ENCODE measurements at places on chromosomes 6 and 20.

DNA sequence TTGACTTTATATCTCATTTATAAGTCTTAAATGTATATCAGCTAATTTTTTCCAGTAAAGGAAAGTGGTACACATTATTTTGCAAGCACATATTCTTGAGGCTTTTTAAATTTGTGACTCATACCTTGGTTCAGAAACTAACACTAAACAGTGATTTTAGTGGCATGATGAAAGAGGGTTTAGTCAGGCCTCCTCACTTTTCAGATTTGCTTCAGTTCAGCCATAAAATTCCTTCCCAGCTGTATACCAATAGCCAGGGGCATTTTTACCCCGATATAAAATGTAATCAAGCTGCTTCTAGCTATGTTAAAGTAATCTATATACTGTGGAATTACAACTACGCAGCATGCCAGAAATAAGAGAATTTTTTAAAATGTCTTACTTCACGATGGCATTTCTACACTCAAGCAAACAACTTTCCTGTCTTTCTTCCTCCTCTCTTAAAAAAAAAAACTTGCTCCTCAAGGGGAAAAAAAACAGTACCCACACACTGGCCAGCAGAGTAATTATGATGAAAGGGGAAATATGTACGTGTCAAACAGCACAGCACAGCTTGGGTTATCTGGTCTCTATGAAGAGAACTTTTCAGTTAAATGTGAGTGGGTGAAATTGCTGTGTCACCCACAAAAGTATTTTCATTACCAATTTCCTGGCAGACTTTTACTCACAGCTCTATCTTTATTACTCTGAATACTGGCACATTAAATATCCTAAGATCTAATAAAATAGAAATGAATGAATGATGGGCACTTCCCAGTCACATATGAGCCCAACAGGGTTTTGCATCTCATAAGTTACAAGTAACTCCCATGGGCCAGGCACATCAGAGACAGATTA is 244.8 kb upstream of the TENT5A start:
- H3K4me3 ChIP-seq: no peak overlapping the region
- no peaks in the 10 kb centered on the region for H3K27me3 ChIP-seq
- no peak for DNase-seq
- no peak overlapping the region for H3K27ac ChIP-seq
- H3K4me1 ChIP-seq: peaks cover 1% of the 10 kb centered on the region
- no peaks in the 10 kb centered on the region for H3K36me3 ChIP-seq

- DNase-seq: no peak
- H3K4me3 ChIP-seq: no peak overlapping the region
- no peak overlapping the region for H3K27ac ChIP-seq
- H3K36me3 ChIP-seq: peaks cover 47% of the 10 kb centered on the region
- H3K27me3 ChIP-seq: no peaks in the 10 kb centered on the region
These were observed 161.0 kb downstream of the ASCC3 start for GRCh38 chr6:100719883-100720682.

DNA sequence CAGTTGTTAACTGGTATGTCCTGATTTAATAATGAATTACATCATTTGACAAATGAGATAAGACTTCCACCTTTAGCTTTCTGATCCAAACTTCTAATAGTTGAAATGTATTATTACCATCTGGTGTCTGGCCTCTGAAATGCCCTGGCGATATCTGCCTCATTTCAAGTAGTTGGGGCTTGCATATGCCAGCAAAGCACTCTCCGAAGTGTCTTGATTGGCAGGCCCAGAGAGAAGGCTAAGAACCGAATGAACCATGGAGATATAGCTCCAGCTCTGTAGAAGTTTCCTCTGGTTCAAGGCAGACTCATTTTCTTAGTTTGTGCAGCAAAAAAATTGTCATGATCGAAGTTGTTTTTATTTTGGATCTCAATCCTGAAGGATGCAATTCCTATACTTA is 13.4 kb upstream of the HIVEP2 start:
- H3K27me3 ChIP-seq: no peaks in the 10 kb centered on the region
- H3K4me3 ChIP-seq: no peak overlapping the region
- peaks cover 14% of the 10 kb centered on the region for H3K36me3 ChIP-seq
- no peak for DNase-seq
- peaks cover 5% of the 10 kb centered on the region for H3K4me1 ChIP-seq

DNA sequence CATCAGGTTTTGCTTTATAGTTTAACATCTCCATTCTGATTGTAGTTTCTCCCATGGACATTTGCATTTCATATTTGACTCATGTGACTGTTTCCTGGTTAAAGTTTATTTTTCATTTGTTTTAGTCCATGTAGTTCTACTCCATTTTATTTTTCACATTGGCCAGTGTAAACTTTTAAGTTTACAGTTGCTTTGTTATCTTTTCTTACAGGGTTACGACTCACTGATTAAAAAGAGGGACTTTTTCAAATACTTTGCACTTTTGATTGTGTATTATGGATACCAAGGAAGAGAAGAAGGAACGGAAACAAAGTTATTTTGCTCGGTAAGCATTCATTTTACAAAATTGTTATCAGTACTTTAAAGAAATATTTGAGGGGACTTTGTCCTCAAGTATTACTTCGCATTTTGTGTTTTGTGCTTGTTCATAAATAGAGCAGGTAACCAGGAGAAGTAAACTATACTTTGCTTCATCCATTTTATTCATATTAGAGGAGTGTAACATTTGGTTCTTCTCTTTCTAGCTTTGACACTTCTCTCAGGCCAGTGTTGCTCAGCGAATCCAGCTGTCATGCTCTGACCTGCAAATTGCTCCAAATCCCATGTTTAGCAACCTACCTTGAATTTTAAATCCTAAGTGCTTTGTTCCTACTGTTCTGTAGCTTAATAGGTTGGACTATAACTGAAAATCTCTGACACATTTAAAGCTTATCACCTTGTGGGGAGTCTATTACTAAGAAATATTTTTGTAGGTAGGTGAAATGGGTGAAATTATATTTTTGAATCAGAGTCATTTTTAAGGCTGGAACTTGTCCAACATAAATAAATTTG is 24.5 kb downstream of the NCOA7 start:
- no peaks in the 10 kb centered on the region for H3K27me3 ChIP-seq
- peaks cover 70% of the 10 kb centered on the region for H3K4me1 ChIP-seq
- no peak overlapping the region for H3K27ac ChIP-seq

DNA sequence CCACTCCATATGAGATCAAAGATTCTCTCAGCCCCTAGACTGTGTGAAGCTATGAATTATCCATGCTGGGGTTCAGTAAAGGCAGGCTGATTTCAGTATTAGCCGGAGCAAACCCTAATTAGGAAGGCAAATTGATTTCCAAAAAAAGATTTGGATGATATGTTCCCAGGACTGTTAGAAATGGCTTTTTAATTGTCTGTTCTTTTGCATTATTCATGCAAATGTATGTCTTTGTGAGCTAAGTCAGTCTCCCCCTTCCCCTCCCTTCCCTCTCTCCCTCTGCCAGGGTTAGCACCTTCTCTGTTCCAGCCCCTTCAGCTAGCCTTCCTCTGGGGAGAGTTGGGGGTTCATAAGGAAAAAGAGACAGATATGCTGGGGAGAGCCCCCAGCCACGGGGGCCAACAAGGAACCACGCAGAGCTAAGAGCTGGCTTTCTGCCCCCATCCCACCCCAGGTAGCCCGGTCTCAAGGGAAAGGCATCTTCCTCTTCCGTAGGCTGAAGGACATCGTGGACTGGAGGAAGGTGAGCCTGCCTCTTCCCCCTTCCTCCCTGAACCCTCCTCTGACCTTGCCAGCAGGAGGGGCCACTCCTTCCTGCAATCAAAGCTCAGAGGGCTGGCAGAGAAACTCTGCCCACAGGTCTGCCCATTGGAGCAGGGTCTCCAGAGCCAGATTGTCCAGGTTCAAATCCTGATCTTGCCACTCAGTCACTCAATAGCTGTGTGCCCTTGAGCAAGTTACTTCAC is 32.3 kb downstream of the PDRG1 start:
- H3K27me3 ChIP-seq: peaks cover 30% of the 10 kb centered on the region
- no peak overlapping the region for H3K27ac ChIP-seq
- H3K36me3 ChIP-seq: no peaks in the 10 kb centered on the region
- H3K4me3 ChIP-seq: no peak overlapping the region
- no peak for DNase-seq

- H3K27me3 ChIP-seq: no peaks in the 10 kb centered on the region
- peaks cover 13% of the 10 kb centered on the region for H3K36me3 ChIP-seq
- H3K27ac ChIP-seq: no peak overlapping the region
- H3K4me1 ChIP-seq: peaks cover 7% of the 10 kb centered on the region
These were observed 106.5 kb upstream of the TIAM2 start for GRCh38 chr6:154888421-154889295.

- no peak for DNase-seq
- H3K4me3 ChIP-seq: no peak overlapping the region
- peaks cover 3% of the 10 kb centered on the region for H3K4me1 ChIP-seq
- no peaks in the 10 kb centered on the region for H3K27me3 ChIP-seq
These were observed 106.6 kb downstream of the SGK1 start for GRCh38 chr6:134211297-134211696.

DNA sequence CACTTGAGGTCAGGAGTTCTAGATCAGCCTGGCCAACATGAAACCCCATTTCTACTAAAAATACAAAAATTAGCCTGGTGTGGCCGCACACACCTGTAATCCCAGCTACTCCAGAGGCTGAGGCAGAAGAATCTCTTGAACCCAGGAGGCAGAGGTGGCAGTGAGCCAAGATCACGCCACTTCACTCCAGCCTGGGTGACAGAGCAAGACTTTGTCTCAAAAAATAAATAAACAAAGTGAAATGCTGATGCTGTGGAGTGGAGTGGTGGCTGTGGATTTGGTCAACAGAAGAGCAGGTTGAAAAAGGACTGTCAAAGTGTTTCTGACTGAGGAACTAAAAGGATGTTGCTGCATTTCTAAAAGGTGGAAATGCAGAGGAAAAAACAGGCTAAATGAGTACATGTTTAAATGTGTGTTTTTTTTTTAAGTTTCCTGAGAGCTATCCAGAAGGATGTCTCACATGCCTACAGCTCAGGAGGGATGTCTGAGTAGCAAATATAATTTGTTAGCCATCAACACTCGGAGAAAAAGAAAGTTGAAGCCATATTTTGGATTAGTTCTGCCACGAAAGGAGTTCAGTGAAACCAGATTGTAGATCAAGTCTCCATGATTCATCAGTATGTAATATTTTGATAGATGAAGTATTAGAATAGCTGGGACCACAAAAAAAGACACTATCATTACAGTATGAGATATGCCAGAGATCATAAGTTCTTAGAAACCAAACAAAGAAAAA is 621.1 kb upstream of the ADGRB3 start:
- H3K4me1 ChIP-seq: no peaks in the 10 kb centered on the region
- H3K27ac ChIP-seq: no peak overlapping the region
- no peaks in the 10 kb centered on the region for H3K36me3 ChIP-seq
- no peak for DNase-seq
- H3K4me3 ChIP-seq: no peak overlapping the region

GRCh38 chr20:38126146-38126921 is 38.7 kb downstream of the TGM2 start:
- no peak overlapping the region for H3K27ac ChIP-seq
- no peaks in the 10 kb centered on the region for H3K27me3 ChIP-seq
- peaks cover 3% of the 10 kb centered on the region for H3K4me1 ChIP-seq
- DNase-seq: no peak
- H3K4me3 ChIP-seq: no peak overlapping the region

GRCh38 chr6:112054555-112055190 is 769 bp downstream of the CCN6 start:
- no peaks in the 10 kb centered on the region for H3K4me1 ChIP-seq
- no peak for DNase-seq
- H3K27ac ChIP-seq: no peak overlapping the region

- peaks cover 40% of the 10 kb centered on the region for H3K27me3 ChIP-seq
- no peaks in the 10 kb centered on the region for H3K4me1 ChIP-seq
These were observed 9.6 kb upstream of the TJAP1 start for GRCh38 chr6:43467752-43468151.

GRCh38 chr20:52311209-52311794 is 119.7 kb upstream of the ZFP64 start:
- H3K4me1 ChIP-seq: peaks cover 35% of the 10 kb centered on the region
- H3K4me3 ChIP-seq: no peak overlapping the region
- no peak overlapping the region for H3K27ac ChIP-seq
- no peak for DNase-seq
- H3K27me3 ChIP-seq: no peaks in the 10 kb centered on the region
- no peaks in the 10 kb centered on the region for H3K36me3 ChIP-seq

DNA sequence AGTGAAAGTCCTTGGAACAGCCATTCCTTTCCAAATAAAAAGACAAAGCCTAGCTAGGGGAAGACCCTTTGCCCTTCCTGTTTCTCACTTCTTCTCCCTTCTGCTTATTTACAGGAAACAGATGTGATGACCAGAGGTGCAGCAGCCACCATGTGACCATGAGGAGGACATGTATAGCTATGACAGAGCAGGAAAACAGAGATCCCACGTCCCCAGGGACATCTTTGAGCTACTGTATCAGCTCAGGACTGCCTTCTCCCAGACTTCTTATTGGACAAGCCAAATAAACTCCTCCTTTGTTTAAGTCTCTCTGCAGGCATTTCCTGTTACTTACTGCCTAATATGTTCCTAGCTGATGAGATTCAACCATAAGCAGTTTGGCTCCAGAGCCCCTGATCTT is 133.1 kb upstream of the MLN start:
- peaks cover 3% of the 10 kb centered on the region for H3K4me1 ChIP-seq
- H3K36me3 ChIP-seq: no peaks in the 10 kb centered on the region
- DNase-seq: no peak
- H3K27me3 ChIP-seq: no peaks in the 10 kb centered on the region

GRCh38 chr6:110053395-110054240 is 75.5 kb downstream of the GPR6 start:
- DNase-seq: no peak
- no peaks in the 10 kb centered on the region for H3K36me3 ChIP-seq
- no peaks in the 10 kb centered on the region for H3K4me1 ChIP-seq
- H3K4me3 ChIP-seq: no peak overlapping the region
- no peak overlapping the region for H3K27ac ChIP-seq

DNA sequence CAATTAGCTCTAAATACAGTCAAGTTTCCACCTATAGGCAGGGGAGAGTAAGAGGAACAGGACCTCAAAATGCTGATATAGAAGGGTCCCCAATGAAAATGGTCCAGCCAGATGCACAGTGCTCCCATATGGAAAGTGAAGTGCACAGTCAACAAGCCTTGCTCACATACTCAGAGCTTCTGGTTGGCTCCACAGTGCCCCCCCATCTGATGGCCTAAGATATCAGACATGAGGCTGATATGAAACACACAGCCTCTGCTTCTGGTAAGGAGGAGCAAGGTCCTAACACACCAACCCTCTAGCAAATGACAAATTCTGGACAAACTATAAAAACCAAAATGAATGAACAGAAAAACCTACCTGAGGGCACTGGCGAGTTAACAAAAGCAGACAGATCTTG is 111.4 kb upstream of the EMILIN3 start:
- H3K4me1 ChIP-seq: peaks cover 24% of the 10 kb centered on the region
- peaks cover 62% of the 10 kb centered on the region for H3K36me3 ChIP-seq
- H3K4me3 ChIP-seq: no peak overlapping the region
- no peaks in the 10 kb centered on the region for H3K27me3 ChIP-seq
- no peak overlapping the region for H3K27ac ChIP-seq
- DNase-seq: no peak

DNA sequence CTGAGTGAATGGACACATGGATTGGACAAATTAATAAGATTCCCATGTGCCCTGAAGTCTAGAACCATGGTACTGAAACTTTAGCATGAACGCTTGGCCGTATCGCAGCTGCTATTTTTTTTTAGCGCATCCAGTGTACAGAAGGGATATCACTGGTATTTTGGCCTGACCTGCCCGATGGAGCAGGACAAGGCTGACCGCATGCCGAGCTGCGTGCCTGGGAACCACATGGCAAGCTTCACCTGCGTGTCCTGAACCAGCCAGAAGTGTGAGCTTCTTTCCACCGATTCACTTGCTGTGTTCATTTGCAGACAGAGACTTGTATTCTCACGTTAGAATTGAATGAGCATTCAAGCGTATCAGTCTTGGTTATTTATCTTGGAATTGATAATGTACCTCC is 145.7 kb downstream of the CDH4 start:
- no peak overlapping the region for H3K4me3 ChIP-seq
- H3K27me3 ChIP-seq: no peaks in the 10 kb centered on the region
- no peak for DNase-seq
- H3K4me1 ChIP-seq: no peaks in the 10 kb centered on the region
- H3K36me3 ChIP-seq: no peaks in the 10 kb centered on the region

All from activated T-cell treated with anti-CD3 and anti-CD28 coated beads, Interleukin-2, amount 50 U/mL, for 24 hours (primary cell).